ENCODE measurements at places on chromosomes 12 and 14.

- no peak for DNase-seq
These were observed 7.0 kb downstream of the SYT1 start for GRCh38 chr12:78871566-78871965.

DNA sequence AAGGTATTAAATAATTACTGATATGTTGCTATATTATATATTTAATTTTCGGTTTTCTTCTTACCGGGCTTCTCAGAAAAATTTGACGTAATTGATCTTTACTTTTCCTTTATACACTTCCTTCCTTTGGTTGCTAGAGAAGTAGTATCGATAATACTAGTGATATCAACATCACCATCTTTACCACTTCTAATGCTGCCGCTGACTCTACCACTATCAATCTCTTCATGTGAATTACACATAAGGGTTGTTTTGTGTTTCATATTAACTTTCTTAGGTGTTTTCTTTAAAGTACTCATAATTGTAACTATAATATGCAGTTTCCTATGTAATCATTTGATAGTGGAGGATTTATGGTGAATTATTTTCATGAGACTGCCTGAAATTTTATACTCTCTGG, 30.9 kb upstream of the KLRF1 start:
- DNase-seq = no peak

DNA sequence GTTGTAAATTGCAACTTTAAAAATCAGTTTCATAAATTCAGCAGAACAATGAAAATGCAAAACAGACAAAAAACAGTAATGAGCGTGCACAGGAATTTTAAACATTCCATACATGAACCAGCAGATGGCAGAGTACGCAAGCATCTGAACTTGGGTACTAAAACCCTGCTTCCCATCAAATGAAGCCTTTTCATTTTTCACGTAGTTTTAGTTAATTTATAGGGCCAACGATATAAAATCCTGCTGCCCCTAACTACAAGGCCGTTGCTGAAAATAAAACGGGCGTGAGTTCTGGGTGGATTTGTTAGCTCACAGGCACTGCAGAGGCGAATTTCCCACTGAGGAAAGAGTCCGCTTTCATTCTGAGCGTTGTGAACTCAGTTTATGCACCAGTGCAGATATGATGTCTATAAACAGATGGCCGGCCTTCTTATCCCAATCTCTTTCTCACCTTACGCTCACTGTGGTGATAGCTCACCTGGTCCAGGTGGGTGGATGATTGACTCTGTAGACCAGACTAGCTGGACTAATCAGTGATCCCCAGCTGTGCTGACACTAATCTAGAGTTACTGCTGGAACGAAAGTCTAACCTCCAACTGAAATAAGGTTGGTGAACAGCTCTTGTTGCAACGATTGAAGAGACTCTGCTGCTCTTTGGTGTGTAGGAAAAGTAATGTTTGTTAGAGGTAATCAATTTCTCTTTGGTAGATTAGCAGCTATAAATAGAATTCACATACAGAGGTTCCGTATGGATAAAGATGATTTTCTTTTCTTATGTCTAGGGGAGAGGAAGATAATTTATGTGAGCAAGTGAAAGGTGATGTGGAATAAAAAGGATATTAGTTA, 89.2 kb downstream of the PDZRN4 start:
- DNase-seq = no peak

DNA sequence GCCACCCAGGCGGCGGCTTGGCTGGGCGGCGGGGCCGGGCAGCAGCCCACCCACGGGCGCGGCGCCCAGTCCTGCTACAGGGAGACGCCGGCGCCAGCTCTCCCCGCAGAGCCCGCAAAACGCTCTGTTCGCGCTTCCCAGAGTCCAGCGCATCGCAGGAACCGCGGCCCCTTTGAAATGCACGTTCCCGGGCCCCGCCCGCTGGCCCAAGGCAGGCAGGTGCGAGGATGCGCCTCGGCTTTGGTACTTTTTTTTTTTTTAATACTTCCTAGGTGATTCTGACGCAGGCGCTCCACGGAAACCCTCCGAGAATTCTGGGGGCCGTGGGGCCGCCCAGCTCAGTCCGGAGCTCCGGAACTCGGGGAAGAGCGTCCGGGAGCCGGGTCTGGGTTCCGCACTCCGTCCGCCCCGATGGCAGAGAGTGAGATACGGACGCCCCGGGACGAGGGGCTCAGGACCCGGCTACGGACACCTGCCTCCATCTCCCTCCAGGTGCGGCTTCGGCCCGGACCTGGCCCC, 483 bp downstream of the POC1B start:
- DNase-seq = peak; percentile 18

GRCh38 chr14:24052656-24053547, 1.1 kb downstream of the CARMIL3 start:
- no peak for DNase-seq

- no peak for DNase-seq
These were observed 106.1 kb upstream of the ANO4 start for GRCh38 chr12:100688451-100688864.

All from effector memory CD4-positive, alpha-beta T cell (primary cell).